Stimulated activated CD8-positive, alpha-beta memory T cell treated with anti-CD3 and anti-CD28 coated beads, Interleukin-2, amount 100 ng/mL, for 1 hour (primary cell): ENCODE measurements at places on chromosomes 7 and 10.

- no peak for DNase-seq
Measured at GRCh38 chr10:43214071-43214955, 52.6 kb downstream of the RASGEF1A start.

GRCh38 chr10:86099542-86100334, 266.9 kb downstream of the GRID1 start:
- DNase-seq: no peak

GRCh38 chr10:37856881-37857286, 526 bp downstream of the ZNF248 start:
- no peak for DNase-seq

DNA sequence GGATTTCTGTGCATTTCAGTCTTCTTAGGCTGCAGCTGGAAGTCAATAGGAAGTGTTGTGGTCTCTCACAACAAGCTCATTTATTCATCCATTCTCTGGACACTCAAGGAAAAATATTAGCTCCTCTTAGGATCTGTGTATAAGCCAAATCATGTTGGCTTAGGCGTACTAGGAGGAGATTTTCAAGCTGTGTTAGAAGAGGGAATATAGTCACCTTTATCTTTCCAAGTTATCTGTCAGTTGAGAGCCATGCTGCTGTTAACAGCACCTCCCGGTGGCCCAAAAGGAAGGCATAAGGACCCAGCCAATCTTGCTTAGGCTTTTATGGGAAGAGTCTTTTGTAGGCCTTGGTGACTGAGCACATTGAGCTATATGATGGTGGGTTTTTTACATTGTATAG, 220.0 kb downstream of the LRMDA start:
- DNase-seq: no peak

GRCh38 chr10:114632869-114633715, 25.0 kb downstream of the ABLIM1 start:
- DNase-seq: no peak

DNA sequence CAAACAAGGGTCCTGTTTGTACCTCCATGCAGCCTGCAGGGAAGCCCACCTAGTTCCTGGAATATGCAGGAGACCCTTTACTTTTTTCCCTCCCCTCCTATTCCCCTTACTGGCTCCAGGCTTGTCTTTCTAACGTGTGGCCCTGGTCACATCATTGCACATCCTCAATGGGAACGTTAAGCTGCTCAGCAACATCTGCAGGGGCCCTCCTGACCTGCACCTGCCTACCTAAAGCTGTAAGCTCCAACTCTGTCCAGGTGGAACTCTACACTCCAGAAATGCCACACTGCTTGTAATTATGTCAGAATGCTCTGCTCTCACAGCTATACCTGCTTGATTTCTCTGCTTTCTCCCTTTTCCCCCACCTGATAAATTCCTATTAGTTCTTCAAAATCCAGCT, 72.1 kb downstream of the ARMC3 start:
- DNase-seq: no peak

- DNase-seq: no peak
Measured at GRCh38 chr10:95279042-95279820, 11.6 kb downstream of the PDLIM1 start.

DNA sequence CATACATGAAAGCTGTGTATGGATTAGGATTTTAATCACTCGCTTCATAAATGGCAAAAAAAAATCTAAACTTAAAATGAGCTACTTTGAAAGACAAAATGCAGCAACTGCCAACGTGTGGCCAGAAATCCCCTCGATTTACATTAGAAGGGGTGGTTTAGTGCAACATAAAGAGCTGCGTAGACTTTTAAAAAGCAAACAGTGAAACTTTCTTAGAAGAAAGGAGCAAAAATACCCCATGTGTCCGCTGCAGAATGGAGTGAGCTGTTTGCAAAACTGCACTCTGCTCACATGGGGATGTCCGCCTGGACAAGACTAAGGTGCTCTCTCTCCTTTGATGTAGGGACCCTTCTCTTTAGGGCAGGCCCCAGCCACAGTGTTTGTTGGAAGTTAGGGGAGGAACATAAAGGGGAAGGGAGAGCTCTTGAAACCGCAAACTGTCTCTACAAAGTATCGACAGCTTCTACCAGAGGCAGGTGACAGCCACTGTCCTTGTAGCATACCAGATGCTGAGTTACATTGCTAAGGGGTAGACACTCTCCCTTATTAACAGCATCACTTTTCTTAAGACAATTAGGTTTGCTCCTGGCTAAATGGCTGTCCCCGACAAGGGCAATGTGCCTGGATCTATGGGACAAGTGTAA, 528.1 kb downstream of the KCNMA1 start:
- no peak for DNase-seq

DNA sequence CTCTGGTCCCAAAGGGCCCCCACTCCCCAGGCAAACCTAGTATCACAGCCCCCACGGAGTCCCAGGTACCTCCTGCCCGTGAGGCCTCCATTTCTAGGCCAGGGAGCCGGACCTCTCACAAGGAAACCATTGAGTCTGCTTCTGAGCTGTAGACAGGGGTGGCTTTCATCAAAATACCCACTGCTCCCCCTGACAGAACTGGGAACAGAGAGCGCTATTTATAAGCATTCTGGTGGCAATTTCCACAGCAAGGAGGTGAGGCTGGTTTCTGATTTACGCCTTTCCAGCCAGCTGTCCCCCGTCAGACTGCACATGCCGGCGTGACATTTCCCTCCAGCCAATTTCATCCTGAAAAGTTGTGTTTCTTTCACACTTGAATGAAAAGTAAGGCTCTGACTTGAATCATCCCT, 407.5 kb upstream of the PRKCQ start:
- DNase-seq: no peak

DNA sequence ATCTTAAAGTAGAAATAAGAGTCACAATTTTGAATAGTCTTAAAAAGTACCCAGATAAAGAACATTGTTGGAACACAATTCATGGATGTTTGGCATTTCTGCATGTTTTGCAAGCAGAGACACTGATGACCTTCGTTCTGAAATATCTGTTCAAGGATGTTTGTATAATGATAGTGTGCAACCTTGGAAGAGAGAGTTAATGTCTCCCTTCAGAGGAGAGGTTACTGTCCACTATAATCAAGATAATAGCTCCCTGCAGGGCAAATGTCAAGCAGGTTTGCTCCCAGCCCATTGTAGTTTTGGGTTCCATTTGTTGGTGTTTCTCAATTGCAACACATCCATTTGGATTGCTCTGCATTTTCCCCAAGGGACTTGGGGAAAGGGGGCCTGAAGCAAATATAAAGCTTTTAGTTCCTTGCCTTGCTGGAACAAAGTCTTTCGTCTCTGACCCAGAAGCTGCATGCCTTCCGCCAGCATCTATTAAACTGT, 45.2 kb downstream of the COL1A2 start:
- no peak for DNase-seq

DNA sequence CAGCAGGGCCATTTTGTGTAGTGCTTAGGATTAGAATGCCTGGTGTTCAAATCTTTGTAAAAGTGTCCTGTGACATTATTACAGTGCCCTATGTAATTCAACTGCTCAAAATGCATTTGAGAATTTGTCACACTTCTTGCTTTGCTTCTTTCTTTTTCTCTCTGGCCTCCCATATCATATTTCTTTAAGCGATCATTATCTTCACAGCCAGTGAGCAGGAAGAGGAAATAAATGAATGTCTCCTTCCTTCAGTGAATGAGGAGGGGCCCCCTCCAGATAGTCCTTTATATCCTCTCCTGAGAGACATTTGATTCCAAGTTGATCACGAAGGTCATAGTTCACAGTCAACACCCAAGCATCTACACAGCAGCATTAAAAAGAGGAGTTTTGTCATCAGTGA, 425.1 kb upstream of the NPVF start:
- no peak for DNase-seq

GRCh38 chr7:45131891-45132290, 20.4 kb upstream of the TBRG4 start:
- DNase-seq: no peak

- no peak for DNase-seq
Measured at GRCh38 chr7:127885222-127885772, 145.9 kb downstream of the LRRC4 start.

GRCh38 chr7:70680743-70681468, 451.0 kb upstream of the GALNT17 start:
- no peak for DNase-seq

GRCh38 chr7:83150310-83150709, 12.4 kb downstream of the PCLO start:
- DNase-seq: no peak

- no peak for DNase-seq
Measured at GRCh38 chr10:131819241-131820072, 81.4 kb upstream of the PPP2R2D start.

- no peak for DNase-seq
Measured at GRCh38 chr7:6210621-6211372, 61.6 kb downstream of the CYTH3 start.

DNA sequence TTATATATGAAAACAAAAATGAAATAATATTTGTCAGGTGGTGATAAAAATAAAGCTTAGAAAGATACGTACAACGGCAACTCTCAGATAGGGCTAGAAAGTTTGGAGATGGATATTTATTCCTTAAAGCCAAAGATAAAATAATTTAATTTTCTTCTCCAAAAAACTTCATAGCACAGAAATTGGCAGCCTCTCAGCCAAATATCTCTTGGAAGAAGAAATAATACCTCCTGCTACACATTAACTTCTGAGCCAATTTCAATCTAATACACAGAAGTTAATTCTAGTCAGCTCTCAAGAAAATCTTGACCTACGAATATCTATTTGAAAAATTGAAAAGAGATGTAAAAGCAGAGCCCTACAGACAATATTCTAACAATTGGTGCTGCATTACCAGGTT, 122.4 kb downstream of the TES start:
- DNase-seq: no peak

DNA sequence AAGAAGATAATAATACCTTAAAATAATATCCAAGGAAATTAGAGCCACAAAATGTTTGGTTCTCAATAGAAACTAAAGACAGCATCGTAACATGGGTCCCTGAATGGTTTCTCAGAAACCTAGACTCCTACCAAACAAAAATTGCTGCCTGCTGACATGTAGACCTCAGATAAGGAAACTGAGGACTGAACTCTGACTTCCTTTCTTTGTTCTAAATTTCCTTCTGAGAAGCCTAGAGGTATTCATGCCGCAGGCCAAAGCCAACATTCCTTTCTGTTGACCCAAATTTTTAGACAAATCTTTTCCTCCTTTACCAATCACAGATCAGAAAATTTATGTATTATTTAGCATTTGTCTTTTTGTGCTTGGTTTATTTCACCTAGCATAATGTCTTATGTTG, 816.7 kb upstream of the PHF14 start:
- no peak for DNase-seq

GRCh38 chr10:31272841-31273240, 46.2 kb upstream of the ZEB1 start:
- DNase-seq: no peak

DNA sequence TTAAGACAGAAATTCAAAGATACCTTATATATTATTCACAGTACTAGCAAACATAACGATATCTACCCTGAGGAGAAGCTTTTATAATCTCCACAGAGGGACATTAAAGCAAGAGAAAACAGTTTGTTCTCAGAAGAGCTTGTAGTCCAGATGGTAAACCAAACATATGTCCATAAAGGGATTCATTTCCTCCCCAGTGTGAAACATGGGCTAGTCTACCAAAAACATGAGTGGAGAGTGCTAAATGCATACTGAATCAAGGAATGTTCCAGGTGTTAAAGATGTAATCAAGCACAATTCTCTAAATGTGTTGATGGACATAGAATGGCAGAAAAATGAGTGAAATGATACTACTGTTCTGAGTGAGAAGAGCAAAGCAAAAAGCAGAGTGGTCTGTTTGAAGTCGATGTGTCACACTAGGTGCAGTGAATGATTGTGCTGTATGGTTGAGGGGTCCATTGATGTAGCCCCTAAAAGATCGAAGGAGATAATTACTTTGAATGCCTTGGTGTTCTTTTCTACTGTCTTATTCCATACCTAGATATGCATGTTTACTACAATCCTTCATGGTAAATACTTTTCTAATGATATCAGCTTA, 25.3 kb downstream of the BCAP29 start:
- no peak for DNase-seq

- DNase-seq: no peak
Measured at GRCh38 chr10:65491799-65492198, 1434.0 kb upstream of the LRRTM3 start.

DNA sequence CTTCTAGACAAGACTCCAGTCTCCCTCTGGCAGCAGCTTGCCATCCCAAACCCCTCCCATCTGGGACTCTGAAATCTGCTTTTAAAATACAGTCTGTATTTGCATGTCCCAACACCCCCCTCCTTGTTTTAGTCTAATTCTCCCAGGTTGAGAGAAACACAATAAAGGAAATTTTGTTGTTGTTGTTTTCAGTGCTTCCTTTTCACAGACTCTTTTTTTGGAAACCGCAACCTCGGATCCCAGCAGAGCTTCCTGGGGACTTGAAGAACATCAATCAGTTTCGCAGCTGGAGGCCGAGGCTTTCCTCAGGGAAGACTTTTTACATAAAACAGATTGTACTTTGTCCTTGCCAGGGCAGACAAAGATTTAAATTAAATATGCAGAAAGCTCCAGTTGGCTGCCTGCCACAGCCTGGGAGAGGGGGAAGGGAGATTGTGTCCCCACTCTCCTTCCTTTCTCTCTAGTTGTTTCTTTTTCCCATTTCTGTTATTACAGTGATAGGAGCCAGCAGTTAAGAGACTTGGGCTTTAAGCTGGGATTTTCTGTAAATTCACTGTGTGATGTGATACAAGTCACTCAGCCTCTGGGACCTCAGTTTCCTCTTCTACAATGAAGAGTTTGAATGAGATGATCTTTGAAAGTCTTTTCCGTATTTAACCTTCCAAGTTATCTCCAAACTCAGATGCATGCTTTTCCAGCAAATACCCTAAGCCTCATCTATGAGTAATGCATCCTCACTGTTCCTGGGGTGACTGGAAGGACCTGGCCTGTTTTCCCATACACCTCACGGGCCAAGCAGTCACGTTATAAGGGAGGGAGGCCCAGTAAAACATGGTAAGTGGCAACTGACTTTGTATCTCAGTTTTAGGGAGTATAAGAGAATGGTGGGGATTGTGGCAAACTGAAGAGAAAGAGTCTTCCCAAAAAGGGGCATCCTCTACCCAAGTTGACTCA, 192.3 kb downstream of the REEP3 start:
- DNase-seq: no peak

DNA sequence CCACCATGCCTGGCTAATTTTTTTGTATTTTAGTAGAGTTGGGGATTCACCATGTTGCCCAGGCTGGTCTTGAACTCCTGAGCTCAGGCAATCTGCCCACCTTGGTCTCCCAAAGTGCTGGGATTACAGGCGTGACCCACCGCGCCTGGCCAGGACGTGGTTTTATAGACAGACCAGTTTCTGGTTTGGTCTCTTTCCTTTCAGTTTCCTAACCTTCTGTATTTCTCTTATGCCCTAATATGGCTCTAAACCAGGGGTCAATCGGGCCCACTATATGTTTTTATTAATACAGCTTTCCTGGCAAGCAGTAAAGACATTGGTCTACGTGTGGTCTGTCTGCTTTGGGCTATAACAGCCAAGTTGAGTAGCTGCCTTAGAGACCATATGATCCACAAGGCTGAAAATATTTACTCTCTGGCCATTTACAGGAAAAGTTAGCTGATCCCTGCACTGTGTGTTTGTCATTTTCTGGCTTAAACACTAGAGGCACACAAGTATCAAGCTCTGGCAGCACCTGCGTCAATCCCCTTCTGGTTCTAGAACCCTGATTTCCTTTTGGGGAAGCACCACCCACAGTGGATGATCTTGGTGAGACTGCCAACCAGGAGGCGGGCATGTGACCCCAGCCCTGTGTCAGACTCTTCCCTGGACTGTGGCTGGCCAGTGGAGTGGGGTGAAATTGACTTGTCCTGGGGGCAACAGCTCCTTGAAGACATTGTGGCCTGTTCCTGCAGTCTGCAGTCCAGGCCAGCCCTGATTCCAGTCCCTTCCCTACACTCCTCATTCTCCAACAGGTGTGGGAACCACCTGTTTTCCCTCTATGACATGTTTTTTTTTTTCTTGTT, 497.2 kb downstream of the PLXNA4 start:
- DNase-seq: no peak
